ENCODE measurements at places on chromosomes 7 and 10.

- no peak for DNase-seq
Measured at GRCh38 chr7:7944619-7945282, 23.8 kb upstream of the GLCCI1 start.

- no peak for DNase-seq
Measured at GRCh38 chr7:21172800-21173199, 255.1 kb upstream of the SP4 start.

DNA sequence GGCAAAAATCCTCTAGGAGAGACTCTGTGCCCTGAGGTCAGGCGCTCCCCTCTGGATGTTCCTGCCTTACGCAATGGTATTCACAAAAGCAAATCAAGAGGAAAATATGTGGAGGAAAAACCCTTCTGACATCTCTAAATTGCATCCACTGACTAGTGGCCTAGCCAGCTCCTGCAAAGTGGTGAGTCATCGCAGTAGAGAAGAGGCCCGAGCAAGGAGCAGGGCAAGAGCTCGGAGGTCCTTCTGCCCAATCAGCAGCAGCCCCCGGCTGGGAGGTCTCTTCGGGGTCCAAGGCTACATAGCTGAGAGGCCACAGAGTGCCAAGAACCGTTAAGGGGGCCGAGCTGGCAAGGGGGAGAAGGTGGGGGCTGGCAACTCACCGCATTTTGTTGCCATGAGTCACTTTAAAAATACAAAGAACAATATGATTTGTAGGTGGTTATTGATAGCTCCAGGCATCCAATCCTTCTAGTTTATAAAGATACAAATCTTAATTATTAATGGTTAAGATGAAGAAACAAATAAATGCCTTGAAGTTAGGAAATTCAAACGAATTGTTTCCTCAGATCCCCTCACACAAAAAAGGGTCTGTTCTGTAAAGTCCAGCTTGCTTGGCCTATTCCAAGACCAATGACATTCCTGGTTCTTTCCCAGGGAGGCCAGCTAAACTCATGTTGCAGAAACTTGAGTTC lies 161.6 kb downstream of the PKD1L1 start:
- peak; percentile 96 for DNase-seq

GRCh38 chr10:89853781-89854191 lies 152.4 kb downstream of the KIF20B start:
- no peak for DNase-seq

DNA sequence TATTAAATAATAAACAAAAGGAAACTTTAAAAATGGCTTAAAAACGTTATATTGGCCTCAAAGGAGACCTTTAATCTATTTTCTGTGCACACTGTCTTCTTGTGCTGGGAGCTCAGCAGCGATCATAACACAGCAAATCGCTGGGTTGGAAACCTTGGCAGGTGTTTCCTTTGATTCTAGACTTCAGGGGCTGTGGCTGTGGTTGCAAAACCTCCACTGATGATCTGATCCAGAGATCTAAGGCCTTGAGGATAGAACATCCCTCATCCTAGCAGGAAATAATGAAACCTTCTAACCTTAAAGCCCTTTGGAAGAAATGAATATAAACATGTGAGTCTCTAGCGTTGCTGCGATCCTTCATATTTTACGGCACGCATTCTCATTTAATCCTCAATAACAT lies 29.8 kb downstream of the CDHR3 start:
- DNase-seq: no peak

GRCh38 chr10:45198486-45199204 lies 116.8 kb downstream of the OR13A1 start:
- DNase-seq: no peak
